ENCODE measurements at places on chromosomes 11 and 22.

GRCh38 chr22:19722982-19723231 is 432 bp upstream of the GP1BB start:
- no peak for DNase-seq

DNA sequence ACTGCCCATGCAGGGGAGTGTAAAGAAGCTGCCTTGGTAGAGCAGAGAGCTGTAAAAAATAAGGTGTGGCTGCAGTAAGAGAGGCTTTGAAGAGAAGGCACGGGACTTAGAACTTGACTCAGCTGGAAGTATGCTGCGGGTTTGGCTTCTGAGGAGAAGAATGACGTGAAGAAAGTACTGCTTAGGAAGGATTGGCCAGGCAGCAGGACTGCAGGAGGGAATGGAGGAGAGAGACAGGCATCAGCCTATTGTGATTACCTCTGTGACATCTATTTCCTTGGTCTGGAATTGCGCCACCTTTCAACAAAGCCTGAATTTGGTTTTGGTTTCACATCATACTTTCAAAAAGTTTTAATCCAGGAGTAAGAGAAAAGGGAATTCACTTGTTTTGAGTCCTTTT is 22.5 kb downstream of the PRRG4 start:
- DNase-seq = no peak

DNA sequence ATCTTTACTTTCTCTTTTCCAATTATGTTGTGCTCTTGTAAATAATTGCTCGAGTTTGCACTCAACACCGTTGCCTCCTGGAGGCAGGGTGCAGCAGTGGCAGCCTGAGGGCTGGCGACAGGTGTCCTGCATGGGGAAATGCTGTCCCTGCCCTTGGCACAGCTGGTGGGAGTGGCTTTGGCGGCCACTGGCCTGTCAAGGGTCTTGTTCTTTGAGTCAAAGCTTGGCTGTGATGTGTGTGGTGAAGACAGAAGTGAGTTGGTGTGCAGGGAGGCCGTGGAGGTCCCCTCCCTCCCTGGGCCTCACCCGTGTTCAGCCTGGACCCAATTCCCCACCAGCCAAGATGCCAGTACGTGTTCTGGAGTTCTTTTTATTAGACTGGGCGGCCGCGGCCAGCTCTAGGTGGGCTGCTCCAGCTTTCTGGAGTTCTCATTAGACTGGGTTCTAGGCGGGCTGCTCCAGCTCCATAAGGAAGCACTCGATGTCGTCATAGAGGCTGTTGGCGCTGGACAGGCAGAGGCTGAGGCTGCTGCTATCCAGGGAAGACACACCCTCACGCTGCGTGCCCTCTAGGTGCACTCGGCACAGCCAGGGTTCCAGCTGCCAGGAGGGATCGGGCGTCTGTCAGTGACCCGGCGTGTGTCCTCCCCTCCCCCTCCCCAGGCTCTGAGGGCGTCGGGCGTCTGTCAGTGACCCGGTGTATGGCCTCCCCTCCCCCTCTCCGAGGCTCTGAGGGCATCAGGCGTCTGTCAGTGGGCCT is 3.4 kb downstream of the IRF7 start:
- no peak for DNase-seq

GRCh38 chr22:36493690-36494110 is 12.3 kb upstream of the TXN2 start:
- DNase-seq = no peak

DNA sequence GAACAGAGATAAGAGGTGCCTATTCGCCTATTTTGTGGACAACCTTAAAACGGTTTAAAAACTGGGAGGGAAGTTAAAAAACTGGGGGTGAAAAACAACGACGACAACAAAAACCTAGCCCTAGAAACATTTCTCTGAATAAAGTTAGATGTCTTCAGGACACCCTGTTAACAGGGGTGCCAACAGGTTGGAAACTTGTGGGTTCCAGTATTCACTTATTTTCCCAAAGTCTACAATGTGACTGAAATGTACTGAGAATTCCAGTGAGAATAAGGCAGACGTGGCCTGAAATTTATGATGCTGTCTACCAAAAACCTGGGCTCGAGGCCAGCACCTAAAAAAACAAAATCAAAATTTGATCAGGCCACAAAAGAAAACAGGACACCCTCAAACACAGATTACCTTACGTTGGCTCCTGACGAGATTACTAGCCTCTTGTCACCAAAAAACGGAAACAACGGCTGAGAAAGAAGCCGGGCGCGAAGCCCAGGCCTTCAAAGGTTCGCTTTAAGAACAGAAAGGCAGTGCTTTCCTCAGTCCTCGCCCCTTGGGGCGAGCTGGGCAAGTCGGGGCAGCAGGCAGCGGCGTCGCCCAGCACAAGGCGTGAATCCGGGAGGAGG is 906 bp downstream of the CCDC90B start:
- no peak for DNase-seq
